Activated CD4-positive, alpha-beta T cell treated with anti-CD3 and anti-CD28 coated beads, Interleukin-2, Interleukin-4, amounts not matched to agents 100 ng/mL and 50 ng/mL, durations not matched to agents 16 hours and 8 hours (primary cell): ENCODE measurements at places on chromosomes 2 and 18.

- no peak for DNase-seq
These were observed 144.6 kb upstream of the RMP24 start for GRCh38 chr18:35827903-35828275.

- no peak for DNase-seq
These were observed 19.8 kb downstream of the CCT7 start for GRCh38 chr2:73253901-73254300.

GRCh38 chr2:407630-408029 lies 119.7 kb upstream of the ALKAL2 start:
- DNase-seq = no peak

- no peak for DNase-seq
These were observed 1.6 kb downstream of the GALNT13 start for GRCh38 chr2:153873052-153874048.

DNA sequence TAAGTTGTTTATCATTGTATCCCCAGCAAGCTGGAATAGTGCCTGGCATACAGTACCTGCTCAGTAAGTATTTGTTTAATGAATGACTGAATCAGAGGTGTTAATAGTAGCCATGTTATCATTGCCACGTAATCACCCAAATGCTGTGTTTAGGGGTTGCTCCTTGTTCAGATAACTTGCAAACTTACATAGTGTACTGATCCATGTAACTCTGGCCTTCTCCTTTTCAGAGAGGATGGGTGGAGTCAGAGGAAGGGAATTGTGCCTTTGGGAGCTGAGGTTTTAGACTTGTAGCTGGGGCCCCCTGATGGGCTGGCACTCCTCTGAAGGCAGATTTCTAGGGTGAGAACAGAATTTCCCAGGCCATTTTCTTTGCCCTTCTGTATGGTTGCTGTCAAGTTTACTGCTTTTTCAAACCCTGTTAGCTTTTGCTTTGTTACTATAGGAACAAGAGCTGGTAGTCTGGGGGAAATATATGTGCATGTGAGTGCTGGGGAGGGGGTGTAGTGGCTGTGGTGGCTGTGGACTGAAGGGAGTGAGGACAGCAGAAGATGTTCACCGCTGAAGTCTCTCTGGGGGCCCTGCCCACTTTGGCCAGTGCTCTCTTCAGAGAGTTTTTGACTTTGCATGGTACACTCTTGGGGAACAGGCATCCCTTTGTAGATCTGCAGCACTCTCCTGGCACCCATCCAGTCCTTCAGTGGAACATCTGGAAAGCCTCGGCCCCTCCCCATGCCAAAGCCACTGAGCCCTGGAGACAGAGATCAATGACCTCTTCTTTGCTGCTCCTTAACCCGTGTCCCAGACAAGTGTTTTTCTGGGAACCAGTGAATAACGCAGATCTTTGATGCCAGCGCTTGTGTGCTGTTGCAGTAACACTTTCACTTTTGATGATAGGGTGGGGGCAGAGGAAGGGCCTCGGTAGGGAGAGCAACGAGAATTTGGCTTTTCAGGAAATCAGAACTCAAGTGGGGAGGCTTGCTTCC lies 209.0 kb downstream of the PRKCE start:
- DNase-seq = peak; percentile 29

DNA sequence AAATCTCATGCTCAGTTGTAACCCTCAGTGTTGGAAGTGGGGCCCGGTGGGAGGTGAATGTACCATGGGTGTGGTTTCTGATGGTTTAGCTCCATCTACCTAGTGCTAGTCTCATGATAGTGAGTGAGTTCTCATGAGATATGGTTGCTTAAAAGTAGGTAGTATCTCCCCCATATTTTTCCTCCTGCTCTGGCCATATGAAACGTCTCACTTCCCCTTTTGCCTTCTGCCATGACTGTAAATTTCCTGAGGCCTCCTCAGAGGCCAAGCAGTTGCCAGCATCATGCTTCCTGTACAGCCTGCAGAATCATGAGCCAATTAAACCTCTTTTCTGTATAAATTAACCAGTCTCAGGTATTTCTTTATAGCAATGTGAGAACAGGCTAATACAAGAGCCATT lies 62.8 kb upstream of the RNF152 start:
- DNase-seq = no peak

DNA sequence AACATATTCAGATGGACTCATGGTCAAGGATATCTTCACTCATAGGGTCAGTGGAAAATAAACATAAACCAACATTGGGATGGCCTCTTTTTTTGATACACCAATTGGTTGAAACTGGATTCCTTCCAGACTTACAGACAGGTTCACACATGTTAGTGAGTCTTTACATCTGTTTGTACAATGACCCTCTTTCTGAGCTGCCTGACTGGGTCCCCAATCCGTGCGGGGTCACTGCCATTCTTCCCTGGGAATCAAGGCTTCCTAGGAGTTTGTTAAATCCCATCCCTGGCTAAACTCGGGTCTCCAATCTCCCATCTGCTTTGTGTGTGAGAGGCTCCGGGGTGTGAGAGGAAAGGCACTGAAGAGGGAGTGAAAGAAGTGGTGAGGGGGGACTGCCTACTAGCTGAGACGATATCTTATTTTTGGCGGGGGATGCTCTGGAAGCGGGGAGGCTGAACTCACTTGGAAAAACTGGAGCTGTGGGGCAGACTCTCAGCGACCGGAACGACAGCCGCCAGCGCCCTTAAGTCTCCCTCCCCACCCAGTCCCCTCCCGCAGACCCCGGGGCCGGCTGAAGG lies 487 bp downstream of the STARD6 start:
- DNase-seq = no peak

DNA sequence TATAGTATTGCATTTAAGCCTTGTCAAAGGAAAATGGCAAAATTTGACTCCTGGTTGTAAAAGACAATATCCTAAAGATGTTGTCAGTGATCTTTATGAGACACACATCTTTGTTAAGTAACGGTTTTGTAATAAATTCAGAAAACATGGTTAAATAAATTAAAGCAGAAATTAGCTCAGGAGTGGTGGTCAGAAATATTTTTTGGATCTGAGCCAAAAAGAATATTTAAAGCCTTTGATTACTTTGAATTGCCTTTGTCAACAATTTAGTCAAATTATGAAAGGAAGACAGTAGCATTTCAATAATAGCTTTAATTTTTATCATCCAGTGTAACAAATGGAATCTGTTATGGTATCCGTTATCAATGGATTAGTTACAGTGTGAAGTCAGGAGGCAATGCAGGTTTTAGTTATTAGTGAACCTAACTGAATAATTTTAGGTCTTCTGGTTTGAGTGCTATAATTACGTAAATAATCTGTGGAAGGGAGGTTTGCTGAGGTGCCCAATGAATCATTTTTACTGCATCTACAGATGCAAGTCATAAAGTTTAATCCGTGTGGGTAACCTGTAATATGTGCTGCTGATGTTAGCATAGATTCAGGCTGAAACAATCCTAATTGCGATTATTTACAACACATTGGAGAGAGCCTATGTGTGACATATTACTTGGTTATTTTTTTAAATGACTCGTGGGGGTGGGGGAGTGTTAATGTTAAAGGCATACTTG lies 42.7 kb downstream of the SMAD4 start:
- DNase-seq = no peak

GRCh38 chr2:207133820-207134519 lies 31.8 kb downstream of the KLF7 start:
- no peak for DNase-seq

DNA sequence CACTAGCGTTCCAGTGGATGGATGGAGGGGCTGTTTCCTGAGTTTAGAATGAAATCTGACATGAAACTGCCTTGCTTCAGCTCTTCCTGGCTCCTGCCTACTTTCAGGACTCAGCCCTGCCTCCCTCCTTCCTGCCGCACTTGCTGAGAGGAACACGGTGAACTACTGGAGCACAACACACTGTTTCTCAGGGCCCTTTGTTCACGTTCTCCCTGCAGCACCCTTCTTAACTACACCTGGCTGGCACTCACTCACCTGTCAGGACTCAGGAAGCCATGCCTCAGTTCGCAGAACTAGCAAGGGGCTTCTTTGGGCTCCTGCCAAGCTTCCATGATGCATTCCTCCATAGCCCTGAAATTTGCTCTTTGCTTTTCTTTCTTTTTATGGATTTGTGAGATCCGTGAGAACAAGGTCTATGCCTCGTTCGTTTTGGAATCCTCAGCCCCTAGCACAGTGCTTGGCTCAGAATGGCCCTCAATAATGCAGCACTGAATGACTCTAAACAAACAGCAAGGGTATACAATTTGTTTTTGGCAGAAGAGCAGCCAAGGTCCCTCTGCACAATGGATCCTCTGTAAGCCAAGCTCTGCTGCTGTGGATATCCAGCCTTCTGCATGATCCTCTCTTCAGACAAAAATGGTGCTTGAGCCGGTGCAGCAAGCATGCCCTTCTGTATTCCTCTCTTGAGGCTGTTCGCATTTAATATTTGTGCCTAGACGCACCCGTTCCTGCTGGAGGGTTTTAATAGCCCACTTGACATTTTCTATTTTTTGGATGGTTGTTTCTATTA lies 357.0 kb downstream of the TSN start:
- DNase-seq = no peak

DNA sequence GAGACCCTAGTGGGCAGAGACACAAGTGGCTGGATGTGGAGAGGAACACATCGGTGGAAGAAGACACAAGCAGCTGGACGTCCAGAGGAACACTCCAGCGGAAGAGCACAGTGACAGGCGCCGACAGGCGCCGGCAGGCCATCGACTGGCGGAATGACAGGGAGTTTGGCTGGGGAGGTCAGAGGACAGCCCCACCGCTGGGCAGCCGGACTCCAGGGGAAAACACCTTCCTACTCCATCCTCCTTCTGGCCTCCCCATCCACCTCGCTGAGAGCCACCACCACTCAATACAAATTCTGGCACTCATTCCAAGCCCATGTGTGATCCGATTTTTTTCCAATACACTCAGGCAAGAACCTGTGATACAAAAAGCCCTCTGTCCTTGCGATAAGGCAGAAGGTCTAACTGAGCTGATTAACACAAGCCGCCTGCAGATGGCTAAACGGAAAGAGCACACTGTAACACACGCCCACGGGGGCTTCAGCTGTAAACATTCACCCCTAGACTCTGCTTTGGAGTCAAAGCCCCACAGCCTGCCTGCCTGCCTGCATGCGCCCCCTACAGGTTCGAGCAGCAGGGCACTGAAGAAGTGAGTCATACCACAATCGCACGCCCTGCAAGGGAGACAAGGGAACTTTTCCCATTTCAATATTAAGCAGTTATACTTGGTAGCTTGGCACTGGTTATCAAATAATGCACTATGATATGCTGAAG lies 50.2 kb upstream of the LRP1B start:
- DNase-seq = no peak

GRCh38 chr18:59268721-59269562 lies 4.3 kb downstream of the RAX start:
- peak; percentile 48 for DNase-seq

DNA sequence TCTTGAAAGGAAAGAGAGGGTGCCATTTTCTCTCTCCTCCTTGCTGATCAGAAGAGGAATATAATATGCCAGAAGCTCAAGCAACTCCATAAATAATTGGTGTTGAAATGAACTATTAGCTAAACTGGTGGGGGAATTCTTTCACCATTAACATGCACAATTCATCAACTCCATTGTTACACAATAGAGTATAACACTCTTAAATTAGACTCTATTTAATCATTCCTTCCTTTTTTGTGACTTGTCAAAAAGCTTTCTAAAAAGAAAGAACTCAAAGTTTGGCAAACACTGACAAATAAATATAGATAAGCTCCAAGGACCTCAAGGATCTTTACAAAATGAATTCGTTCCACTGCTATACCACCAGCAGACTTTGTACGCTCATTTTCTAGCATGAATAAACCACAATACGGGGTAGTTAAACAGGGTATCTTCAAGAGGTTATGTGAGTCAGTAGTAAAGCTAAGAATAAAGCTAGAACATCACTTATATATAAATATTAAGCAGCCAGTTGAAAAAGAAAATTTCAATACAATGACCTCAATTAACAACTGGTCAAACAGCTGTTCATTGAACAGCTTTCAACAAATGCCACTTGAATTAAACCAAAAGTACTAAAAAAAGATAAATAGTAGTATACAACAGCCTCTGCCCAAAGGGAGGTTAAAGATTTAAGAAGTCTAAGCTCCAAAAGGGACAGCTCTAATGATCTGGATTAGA lies 6.4 kb downstream of the TRAK2 start:
- DNase-seq = no peak

GRCh38 chr2:81672516-81672915 lies 1368.0 kb upstream of the LRRTM1 start:
- no peak for DNase-seq

GRCh38 chr2:234098681-234099080 lies 48.2 kb downstream of the SPP2 start:
- DNase-seq = no peak

DNA sequence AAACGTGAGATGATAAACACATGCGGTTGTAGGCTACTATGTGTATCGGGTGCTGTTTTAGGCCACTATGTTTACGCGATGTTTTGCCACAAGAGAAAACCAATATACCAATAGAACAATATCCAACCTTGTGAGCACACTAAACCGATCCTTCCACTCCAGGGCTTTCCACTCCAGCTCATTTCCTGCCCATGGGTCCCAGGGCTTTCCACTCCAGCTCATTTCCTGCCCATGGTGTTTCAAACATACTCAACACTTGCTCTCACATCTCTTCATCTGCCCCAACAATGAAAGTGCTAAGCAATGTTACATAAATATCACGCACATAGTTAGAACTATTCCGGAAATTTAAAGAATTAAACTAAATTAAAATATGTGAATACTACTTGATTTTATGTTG lies 80.0 kb downstream of the EPB41L3 start:
- no peak for DNase-seq

- DNase-seq = no peak
These were observed 27.3 kb downstream of the AQP12A start for GRCh38 chr2:240718896-240719490.

- DNase-seq = no peak
These were observed 3.6 kb downstream of the EIF5B start for GRCh38 chr2:99340669-99341236.

DNA sequence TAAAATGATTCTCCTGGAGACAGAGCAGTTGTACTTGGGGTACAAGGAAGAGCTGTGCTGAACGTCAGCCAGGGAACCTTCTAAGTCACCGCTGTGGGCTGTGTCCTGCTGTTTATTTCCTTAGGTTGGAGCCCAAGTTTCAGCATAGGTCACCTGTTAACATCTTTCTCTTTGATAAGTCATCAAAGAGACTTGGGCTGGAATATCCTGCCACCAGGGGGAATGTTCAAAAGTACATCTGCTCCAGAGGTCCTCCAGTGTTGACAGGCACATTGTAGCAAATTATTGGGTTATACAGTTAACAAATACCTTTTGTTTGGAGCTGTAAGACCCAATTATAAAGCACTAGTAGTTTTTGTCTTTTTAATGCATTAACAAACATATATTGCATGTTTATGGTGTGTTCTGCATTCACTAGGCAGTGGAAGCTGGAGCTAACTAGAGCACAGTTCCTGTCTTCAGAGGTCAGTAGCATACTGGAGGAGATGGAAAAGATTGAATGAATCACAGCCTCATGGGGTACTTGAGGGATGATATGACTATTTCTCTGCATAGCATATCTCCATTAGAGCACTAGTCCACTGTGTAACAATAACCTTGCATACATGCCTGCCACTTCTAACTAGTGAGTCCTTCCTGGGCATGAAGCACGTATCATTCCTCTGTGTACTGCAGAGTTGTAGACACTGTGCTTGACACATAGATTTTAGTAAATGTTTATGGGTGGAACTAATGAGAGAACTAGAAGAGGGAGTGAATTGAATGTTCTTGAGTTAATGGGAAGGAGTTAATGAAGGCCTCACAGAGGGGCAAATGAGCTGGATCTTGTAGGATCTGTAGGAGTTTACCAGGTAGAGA lies 182.1 kb downstream of the AGAP1 start:
- no peak for DNase-seq

- DNase-seq = no peak
These were observed 33.1 kb downstream of the MGAT4A start for GRCh38 chr2:98697651-98698337.

- DNase-seq = no peak
These were observed 137.5 kb downstream of the COMMD1 start for GRCh38 chr2:62042944-62043343.
